ENCODE measurements at places on chromosomes 3 and 15.

DNA sequence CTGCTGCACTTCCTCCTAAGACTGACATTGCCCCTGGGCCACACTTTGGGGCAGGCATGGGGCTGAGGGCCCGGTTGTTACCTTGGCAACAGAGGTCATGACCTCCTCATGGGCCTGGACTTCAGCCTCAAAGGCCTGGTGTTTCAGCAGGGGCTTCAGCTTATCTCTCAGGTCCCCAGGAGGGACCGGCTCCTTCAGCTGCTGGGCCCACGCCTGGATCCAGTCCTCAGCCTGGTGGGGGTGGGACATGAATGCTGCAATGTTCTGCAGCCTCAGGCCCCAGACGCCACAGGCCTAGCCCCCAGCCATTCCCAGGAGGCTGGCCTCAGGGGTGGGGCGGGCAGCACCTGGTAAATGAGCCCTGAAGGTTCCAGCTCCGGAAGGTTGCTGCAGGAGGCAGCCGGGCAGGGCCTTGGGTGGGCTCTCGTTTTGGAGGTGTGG is 27.6 kb downstream of the SPTBN5 start:
- no peak for DNase-seq

DNA sequence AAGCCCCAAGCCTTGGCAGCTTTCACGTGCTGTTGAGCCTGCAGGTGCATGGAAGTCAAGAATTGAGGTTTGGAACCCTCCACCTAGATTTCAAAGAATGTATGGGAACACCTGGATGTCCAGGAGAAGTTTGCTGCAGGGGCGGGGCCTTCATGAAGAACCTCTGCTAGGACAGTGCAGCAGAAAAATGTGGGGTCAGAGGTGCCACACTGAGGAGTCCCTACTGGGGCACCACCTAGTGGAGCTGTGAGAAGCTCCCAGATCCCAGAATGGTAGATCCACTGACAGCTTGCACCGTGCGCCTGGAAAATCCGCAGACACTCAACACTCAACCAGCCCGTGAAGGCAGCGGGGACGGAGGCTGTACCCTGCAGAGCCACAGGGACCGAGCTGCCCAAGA is 201.6 kb downstream of the OCA2 start:
- DNase-seq = no peak

- peak; percentile 91 for DNase-seq
Observed at GRCh38 chr3:50251220-50251619, 15.2 kb downstream of the GNAI2 start.

- DNase-seq = no peak
Observed at GRCh38 chr3:127016461-127016860, 33.5 kb downstream of the PLXNA1 start.

GRCh38 chr15:90829942-90830440 is 38.4 kb upstream of the FURIN start:
- no peak for DNase-seq

DNA sequence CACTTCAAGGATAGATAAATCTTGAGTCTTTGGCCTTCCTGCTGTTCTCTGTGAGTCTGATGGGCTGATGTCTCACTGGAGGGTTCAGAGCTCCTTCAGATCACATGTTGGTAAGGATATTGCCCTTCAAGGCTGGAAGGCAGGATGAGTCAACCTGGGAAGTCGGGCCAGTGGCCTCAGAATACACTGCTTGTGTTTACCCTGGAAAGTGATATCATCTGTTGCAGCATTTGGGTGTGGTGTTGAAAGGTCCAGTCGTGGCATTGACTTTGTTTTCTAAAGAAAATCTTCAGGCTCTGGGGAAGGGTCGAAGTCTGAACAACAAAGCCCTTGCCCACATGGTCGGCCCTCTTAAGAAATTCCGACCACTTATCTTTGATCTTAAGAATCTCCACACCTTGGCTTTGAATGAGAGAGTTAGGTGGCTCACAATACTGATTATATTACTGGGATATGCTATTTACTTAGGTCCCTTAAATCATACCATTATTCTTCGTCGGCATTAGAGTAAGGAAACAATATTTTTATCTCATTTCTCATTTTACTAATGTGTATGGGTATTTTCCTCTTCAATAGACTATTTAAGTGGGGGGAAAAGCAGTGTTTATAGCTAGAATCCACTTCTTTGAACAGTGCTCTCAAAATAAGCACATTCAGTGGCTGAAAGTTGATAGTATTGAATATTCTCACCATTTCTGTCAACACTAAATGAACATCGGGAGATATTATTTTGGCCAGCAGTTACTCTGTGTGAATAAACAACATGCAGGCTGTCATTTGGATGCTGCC is 303.9 kb upstream of the RASGRP1 start:
- peak; percentile 94 for DNase-seq

DNA sequence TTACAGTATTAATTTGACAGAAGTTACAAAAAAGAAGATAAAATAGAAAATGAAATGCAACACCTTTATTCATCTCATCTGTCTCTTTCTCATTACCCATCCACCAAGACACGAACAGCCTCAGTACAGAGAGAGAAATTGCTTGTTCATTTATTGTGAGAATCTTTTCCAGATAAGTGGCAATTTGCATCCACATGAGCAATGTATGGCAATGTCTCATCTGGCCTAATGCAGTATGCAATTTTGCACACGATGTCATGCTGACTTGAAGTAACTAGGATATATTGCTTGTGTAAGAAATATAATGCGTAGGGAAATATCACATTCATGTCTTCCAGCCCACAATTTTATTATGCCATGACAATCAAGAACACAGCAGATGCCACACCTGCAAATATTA is 866.9 kb downstream of the ROBO1 start:
- no peak for DNase-seq

DNA sequence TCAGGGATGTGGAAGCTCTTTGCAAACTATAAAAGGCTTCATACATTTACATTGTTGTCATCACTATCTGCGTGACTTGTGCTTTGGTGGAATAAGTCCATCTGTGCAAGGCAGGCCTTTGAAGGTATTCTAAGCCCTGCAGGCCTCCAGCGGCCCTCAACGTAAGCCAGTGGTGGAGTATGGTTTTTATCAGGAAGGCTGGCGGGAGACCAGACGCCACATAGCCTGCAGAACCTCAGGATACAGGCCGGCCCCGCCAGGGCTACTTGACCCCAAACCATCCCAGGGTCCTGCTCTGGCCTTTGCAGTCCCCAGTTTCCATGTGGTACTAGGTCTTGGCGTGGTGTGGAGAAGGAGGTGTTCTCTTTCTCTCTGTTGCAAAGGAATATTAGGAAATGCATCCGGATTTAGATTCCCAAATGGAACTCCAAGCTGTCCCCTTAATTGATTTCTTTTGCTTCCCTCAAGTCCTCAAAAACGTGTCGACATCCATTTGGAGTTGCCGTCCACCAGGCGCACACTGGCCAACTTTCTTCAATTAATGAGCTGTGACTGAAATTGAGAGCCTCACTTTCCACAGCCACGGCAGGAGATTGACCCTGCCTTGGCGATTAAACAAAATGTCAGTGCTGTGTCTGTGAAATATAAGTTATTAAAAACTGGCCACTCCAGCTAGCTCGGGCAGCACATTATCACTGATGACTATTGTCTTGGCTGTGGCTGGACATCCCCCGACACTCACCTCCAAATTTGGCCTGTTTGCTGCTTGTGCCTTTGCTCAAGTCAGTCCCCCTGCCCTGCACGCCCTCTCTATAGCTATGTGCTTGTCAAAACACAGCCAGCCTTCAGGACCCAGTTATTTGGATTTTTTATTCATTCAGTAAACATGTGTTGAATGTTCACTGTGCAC is 239.8 kb upstream of the TLE3 start:
- no peak for DNase-seq

GRCh38 chr3:119428538-119428937 is 34.9 kb downstream of the TMEM39A start:
- no peak for DNase-seq

GRCh38 chr15:39282663-39283208 is 298.1 kb upstream of the THBS1 start:
- peak; percentile 43 for DNase-seq

DNA sequence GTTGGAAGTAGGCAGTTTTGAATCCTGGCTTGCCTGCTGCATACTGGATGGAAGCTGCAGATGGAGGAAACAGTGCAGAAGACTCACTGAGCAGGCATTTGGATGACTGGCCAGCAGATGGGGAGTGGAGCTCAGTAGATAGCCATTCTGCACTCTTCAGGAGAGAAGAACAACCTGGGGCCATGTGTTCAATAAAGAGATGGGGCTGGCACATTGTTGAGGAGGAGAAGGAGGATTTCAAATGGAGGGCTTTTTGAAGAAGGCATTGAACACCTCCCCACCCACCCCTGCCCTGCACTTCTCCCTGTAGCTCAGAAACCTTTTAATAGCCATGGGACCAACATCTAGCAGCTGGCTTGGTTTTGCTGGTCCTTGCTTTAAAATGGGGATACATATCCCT is 109.8 kb downstream of the CACNA1D start:
- no peak for DNase-seq

DNA sequence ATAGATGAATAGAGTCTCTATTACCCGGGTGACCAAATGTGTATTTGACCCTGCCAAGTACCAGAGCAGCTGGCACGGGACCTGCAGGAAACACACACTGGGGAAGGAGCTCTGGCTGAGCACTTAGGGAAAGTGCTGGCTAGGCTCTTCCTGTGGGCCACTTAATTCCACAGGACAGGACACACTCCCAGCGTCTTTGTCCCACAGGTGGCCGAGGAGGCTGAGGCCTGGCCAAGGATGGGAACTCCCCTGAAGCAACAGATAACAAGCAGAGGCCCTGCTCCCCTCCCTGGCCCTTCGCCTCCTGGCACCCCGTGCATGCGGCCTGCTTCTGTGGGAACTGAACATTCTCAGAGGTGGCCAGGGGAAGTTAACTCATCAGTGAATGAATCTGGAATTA is 180.8 kb downstream of the ATP10A start:
- DNase-seq = no peak

DNA sequence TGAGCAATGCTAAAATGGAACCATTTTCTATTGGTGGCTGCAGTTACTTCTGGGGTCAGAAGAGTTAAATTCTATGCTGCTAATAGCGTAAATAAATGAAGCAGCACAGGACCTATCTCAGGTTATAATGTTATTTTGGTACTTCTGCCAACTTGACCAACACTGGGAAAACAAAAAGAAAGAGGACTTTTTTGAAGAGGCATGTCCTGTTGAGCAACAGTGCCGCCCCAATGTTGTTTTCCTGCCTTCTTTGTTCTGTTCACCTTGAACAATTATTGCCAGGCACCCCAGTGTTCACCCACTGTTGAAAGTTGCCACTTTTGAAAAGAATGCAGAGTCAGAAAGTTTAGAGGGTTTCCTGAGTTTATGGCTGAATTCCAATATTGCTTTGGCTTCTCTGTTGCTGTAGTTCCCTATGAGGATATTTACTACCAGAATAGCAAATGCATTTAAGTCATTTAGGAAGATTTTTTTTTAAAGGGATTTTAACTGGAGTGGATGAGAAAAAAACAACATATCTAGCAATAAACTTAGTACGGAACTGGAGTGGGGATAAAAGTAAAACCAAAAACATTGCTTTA is 679.0 kb upstream of the DPPA4 start:
- DNase-seq = no peak

DNA sequence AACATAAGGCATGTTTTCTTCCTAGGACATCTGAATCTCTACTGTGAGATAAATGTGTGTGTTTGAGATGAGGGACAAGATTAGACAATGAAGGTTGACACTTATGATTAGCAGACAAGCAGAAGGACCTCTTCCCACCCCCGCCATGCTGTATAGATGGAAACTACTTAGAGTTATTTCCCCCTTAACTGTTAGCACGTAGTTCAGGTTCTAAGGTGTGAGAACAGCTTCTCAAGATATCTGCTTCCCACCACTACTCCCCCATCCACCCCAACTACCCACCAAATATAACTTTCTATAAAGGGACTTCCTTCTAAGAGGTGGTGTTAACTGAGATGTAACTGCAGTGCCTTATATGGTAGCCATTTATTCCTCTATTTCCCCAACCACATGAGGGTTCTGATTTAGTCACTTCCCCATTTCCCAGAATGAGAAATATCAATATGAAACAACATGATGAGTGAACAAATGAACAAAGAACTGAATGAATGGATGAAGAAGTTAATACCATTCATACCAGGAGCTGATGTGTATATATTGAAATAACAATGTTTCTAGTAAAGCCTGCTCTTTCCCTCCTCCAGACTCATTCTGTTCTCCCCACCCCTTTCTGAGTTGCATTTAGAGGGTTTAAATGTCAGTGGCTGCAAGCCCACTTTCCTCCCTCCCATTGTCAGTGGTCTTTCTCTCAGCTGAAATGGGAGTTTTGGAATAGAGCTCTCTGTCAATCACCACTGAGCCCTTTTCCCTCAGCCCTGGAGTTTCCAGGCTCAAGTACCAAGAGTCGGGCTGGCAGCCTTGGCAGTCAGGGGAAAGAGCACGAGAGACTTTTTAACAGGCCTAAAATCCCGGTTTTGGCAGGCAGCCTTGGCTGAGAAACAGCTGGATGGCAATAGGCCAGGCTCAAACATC is 7.7 kb upstream of the RFTN1 start:
- DNase-seq = no peak

All from EH (cell line).